ENCODE measurements at places on chromosomes 11 and 22.

DNA sequence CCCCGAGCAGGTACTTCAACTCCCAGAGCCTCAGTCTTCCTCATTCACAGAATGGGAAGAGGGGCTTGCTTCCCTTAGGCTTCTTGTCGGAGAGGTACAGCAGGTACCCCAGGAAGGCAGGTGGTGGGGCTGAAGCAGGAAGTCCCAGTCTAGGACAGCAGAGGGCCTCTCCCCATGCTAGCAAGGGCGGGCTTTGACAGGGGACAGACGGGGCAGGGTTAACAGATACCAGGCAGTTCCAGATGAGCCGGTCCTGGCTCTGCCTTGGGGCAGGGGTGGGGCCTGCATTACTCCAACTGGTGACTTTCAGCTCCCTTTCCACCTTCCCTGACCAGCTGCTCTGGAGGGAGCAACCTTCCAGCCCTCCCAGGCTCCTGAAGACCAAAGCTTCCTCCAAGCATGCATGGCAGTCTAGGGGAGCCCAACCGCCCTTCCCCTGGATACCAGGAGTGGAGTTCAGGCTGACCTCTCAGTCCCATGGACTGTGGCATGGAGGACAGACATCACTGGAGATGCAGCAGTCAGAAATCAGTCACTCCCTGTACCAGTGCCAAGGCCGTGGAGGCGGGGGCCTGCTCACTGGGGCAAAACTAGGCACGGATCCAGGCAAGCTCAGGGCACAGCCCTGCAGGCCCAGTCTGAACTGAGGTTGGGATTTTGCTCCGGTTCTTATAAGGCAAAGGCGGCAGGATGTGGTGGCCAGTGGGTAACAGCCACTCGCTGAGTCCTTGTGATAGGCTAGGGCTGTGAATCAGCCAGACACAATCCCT, 60.5 kb downstream of the NAT10 start:
- no peak overlapping the region for H3K27ac ChIP-seq
- H3K4me1 ChIP-seq, result no peaks in the 10 kb centered on the region
- no peak for DNase-seq
- H3K4me3 ChIP-seq, result no peak overlapping the region
- no peaks in the 10 kb centered on the region for H3K36me3 ChIP-seq
- peaks cover 7% of the 10 kb centered on the region for H3K27me3 ChIP-seq

- H3K36me3 ChIP-seq, result no peaks in the 10 kb centered on the region
- DNase-seq, result no peak
- H3K4me3 ChIP-seq, result no peak overlapping the region
Measured at GRCh38 chr11:130534551-130534950, 86.1 kb downstream of the ADAMTS15 start.

GRCh38 chr22:42780070-42780540, 59.4 kb upstream of the A4GALT start:
- no peaks in the 10 kb centered on the region for H3K36me3 ChIP-seq
- no peaks in the 10 kb centered on the region for H3K4me1 ChIP-seq
- DNase-seq, result peak; percentile 60
- no peak overlapping the region for H3K4me3 ChIP-seq

DNA sequence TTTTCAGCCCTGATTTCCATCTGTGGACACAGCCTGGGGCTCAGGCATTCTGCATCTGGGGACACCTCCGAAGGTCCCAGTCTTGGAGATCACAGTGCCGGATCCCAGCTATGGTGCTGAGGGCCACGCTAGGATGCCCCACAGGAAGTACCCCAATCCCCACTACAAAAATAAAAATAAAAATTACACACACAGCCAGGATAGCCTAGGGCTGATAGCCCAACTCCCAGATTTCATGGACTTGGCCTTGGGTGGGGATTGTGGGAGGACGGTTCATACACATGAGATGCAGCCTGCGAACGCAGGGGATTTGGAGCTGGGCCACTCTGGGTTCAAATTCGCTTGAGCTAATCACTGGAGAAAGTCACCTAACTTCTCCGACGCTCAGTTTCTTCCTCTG, 237.7 kb downstream of the BUD13 start:
- DNase-seq, result no peak
- peaks cover 24% of the 10 kb centered on the region for H3K27me3 ChIP-seq
- no peak overlapping the region for H3K27ac ChIP-seq

DNA sequence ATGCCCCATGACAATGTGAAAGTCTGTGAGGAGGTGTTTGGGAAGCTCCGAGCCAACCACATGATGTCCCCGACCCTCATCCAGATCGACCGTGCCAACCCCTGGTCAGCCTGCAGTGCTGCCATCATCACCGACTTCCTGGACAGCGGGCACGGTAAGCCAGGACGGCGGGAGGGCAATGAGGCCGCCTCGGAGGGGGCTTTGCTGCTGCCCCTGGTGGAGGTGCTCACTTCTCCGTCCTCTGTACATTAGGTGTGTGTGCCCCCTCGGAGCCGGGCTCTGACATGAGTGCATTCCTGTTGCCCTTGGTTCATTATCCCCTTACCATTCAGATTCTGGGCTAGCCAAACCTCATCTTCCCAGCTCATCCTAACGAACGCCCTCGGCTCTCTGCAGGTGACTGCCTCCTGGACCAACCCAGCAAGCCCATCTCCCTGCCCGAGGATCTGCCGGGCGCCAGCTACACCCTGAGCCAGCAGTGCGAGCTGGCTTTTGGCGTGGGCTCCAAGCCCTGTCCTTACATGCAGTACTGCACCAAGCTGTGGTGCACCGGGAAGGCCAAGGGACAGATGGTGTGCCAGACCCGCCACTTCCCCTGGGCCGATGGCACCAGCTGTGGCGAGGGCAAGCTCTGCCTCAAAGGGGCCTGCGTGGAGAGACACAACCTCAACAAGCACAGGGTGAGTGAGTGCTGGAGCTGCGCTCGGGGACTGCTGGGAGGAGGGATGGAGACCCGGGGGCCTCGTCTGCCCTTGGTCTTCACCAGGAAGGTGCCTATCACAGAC, 13.8 kb downstream of the ADAMTS15 start:
- peaks cover 16% of the 10 kb centered on the region for H3K27me3 ChIP-seq
- H3K27ac ChIP-seq, result no peak overlapping the region
- H3K4me1 ChIP-seq, result no peaks in the 10 kb centered on the region
- H3K4me3 ChIP-seq, result no peak overlapping the region

DNA sequence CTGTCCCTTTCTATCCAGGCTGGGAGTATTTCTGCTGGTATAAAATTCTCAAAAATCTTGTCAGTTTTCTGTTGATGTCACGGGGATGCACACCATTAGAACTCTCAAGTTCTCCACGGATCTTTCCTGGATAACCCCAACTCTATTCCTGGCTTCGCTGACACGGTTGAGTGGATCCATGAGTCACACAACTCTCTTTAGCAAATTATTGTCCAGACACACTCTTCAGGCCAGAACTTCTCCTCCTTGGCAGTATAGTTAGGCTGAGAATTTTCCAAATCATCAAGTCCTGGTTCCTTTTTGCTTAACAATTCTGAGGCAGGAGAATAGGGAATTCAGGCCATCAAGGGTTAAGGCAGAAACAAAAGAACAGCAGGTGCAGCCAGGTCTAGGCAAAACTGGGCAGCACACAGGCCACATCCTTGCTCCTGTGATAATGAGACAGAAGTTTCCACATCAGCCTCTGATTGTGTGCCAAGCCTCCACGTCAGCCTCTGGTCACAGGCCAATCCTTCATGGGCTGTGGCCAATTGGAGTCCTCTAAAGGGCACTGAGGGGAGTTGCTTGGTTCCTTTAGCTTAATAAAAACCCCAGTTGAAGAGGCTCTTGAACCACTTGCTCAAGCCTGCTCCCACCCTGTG, 5.7 kb upstream of the ACAT1 start:
- no peak for DNase-seq
- H3K4me3 ChIP-seq, result no peak overlapping the region
- no peaks in the 10 kb centered on the region for H3K27me3 ChIP-seq
- H3K36me3 ChIP-seq, result no peaks in the 10 kb centered on the region
- H3K27ac ChIP-seq, result no peak overlapping the region

DNA sequence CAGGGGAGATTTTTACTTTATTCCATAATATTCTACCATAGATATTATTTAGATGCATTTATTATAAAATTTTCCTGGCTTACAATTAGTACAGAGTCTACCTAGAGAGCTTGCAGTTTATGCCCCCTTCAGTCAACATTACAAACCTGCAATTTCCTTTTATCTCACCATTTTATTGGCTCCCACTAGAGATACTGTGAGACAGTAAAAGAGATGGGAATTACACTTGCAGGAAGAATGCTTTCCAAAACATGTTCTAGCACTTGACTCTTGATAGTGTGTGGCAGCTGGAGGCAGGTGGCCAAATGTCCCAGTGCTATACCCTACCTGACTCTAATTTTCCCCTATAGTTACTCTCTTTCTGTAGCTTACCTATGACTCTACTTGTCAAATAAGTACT, 863.2 kb downstream of the DLG2 start:
- DNase-seq, result no peak
- H3K27ac ChIP-seq, result no peak overlapping the region
- H3K27me3 ChIP-seq, result no peaks in the 10 kb centered on the region
- H3K36me3 ChIP-seq, result no peaks in the 10 kb centered on the region

All from activated naive CD4-positive, alpha-beta T cell treated with anti-CD3 and anti-CD28 coated beads, Interleukin-2, amount 10 ng/mL, durations not matched to agents 7 days and 5 days (primary cell).